ENCODE measurements at places on chromosomes 5 and 9.

- DNase-seq = no peak
These were observed 1.9 kb downstream of the GAPT start for GRCh38 chr5:58493141-58493540.

GRCh38 chr5:138369261-138369660 lies 16.8 kb downstream of the KDM3B start:
- no peak for DNase-seq

GRCh38 chr5:60597572-60598320 lies 102.2 kb downstream of the DEPDC1B start:
- no peak for DNase-seq

- no peak for DNase-seq
These were observed 104.2 kb downstream of the SNX18 start for GRCh38 chr5:54621709-54622108.

DNA sequence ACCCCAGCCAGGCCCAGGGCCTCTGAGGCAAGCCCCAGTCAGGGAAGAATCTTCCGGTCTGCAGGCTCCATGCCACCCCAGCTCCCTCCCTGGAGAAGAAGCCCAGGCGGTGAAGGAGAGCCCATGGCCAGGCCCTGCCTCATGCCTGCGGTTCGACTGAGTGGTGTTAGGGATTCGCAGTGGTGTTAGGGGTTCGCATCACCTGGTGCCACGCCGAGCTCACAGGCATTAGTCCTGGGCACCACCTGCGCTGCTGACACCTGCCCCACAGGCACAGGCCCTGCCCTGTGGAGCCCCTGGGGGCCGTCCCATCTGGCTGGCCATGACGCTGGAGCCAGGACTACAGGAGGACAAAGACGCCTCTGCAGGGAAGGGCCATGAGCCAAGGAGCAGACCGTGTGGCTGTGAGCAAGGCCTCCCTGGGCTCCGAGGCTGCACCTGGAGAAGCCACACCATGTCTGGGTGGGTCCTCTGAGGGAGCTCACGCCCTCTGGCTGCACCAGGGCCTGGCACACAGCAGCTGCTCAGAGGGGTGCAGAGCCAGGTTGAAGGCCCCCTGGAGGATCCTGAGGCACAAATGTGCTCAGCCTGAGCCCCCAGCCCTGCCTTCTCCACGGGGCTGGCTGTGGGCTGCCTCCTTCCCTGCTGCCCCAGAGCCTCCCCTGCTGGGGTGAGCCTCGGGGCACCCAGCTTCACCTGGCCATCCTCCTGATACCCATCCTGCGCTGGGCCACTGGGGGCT lies 27.6 kb upstream of the RNF130 start:
- DNase-seq = no peak

DNA sequence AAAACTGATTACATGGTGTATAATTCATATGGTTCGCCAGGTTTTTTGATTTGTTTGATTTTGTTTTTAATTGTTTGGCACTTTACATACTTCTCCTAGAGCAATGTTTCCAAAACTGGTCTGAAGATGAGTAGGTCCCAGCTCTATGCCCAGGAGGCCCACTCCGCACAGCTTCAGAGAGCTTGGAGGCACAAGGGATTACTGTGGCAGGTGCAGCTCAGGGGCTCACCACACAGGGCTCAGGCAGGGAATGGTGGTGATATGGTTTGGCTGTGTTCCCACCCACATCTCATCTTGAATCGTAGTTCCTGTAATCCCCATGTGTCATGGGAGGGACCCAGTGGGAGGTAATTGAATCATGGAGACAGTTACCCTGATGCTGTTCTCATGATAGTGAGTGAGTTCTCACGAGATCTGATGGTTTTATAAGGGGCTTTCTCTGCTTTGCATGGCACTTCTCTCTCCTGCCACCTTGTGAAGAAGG lies 296.6 kb downstream of the MED10 start:
- no peak for DNase-seq

DNA sequence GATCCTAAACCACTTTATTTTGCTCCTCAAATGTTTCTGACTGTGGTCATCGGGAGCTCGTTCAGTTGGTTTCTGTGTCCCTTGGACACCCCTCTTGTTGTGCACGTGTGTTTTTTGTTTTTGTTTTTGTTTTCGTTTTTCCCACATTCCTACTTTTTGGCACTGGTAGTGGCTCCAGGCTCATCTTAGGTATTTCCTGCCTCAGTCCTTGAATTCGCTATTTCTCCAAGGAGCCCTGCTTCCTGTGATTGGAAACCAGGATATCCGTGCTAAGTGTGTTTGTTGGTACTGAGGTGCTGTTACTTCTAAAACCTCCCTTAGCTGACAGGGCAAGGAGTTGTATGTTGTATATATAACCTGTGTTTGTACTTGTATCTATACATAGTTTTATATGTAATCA lies 5.9 kb downstream of the HMCN2 start:
- DNase-seq = no peak

DNA sequence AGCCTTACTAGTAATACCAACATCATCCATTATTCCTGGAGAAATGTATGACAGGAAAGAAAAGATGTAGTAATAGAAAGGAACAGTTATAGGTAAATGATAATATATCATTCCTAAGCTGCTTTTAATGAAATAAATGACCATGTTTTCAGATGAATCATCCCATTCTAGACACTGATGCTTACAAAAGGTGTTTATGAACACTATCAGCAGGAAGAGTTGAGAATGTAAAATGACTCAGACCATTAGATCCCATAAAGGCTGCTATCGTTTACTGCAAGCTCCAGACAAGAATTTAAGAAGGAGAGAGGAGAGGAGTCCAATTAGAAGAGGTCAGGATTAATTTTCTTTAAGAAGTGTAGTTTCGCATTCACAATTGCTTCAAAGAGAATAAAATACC lies 1033.5 kb downstream of the EFNA5 start:
- DNase-seq = no peak

DNA sequence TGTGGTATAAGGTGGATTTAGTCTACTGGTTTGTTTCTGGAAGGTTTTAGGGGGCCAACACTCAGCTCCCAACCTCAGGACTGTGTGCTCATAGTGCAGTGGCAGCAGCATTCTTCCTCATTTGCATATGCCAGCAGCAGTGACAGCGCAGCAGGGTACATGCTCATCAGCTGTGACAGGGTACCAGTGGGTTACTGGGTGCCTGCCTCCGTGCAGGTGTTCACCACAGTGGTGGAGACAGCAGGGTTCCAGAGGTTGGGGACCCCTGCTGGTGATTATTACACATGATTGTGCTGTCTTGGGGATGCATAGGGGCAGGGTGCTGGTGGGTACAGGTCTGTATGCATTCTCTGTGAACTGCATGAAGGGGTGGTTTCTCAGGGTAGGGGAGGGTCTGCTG lies 45.5 kb upstream of the IFNE start:
- peak; percentile 5 for DNase-seq

GRCh38 chr5:53321073-53321472 lies 159.4 kb upstream of the FST start:
- no peak for DNase-seq

DNA sequence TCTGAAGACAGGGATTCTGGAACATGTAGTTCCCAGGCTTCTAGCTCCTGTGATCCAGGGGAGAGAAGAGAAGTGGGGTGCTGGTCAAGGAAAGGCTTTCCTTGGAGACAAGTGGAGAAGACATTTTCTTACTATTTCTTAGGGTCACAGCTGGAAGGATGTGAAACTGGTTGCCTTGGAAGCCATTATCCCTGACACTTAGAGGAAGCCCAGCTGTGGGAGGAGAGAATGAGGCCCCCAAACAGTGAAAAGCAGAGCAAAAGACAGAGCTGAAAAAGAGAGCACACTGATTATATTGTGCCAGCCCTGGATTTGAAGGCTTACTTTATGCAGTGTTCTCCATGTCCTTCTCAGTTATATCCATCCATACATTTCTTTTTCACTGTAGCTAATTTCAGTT lies 17.5 kb upstream of the SHB start:
- DNase-seq = no peak

DNA sequence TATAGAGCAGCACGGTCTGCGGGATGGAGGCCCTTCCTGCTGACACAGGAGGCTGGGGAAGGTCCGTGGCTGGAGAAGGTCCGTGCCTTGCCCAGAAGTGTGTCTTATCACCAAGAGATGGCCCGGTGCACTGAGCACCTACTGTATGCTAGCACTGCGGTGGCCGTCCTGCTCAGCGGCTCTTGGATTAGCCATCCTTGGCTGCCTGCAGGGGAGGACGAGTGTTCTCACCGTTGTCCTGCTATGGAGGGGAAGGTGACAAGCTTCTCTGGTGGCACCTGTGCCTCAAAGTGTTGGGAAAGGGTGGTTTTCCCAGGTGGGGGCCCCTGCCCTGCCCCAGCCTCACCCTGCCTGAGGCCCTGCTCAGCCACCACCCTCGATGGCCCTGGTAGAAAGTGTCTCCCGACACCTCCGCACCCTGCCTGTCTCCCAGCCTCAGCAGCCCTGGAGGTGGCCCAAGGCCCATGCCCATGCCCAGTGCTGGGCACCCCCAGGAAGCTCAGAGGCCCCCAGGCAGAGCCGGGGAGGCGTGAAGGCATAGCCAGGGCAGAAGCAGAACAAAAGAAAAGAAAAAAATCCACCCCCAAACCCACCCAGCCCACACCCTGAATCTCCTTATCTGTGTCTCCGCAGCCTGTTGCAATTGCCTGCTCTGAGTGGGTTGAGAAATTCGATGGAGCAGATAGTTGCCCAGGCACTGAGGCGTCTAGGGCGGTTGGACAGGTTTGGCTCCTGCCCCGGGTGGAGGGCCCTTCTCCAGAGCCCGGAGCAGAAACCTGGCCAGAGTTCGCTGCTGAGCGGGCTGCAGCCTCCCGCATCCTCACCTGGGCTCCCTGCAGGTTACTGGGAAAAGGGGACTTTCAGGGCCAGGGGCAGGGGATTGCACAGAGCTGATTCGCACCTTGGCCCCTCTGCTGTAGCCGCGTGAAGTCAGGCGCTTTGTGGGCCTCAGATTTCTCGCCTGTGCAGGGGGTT lies 30.5 kb downstream of the RXRA start:
- DNase-seq = no peak

- no peak for DNase-seq
These were observed 2.1 kb upstream of the MARCHF6 start for GRCh38 chr5:10351199-10351905.

- no peak for DNase-seq
These were observed 363.8 kb downstream of the LRRC70 start for GRCh38 chr5:62942384-62942783.

- DNase-seq = no peak
These were observed 190.6 kb upstream of the MSX2 start for GRCh38 chr5:174533751-174534241.

DNA sequence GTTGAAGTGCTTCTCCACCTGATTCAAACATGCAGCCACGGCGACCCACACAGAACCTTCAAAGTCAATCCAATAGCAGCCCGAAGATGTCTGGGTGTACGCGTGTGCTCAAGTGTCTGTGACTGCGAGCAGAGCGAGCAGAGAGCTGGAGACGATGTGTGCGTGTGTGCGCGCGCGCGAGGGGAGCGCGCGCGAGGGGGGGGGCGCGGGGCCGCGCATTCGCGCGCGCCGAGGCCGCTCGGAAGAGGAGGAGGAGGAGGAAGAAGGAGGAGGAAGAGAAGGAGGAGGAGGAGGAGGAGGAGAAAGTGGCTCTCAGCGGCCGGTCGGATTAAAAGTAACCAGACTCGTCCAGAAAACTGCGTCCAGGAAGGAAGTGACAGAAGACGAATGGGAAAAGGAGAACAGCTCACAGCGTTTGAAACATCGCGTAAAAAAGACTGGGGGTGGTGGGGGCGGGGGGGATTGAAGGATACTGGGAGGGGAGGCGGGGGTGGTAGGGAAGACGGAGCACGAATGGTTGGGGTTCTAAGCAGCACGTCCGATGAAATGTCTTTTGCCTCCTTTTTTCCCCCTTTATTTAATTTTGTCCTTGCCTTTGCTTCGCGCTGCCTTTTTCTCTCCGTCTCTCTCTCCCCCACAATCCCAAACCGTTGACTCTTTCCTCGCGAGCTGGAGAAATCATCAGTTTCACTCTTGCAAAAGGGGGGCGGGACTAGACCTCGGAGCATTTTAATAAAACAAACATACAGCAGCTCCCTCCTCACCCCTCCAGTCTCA lies at the start of gene MEF2C:
TSS of gene MEF2C (minus strand) at position 126 of the 777 bp plus-strand sequence. CDS start 59,396 bp downstream, outside the sequence.
- no peak for DNase-seq

GRCh38 chr9:131697908-131698617 lies 41.8 kb downstream of the RAPGEF1 start:
- no peak for DNase-seq

- no peak for DNase-seq
These were observed 422.9 kb downstream of the EBF1 start for GRCh38 chr5:158676642-158677469.

- no peak for DNase-seq
These were observed 86.3 kb upstream of the GRHPR start for GRCh38 chr9:37336150-37336549.

GRCh38 chr5:107208867-107209266 lies 461.9 kb downstream of the EFNA5 start:
- no peak for DNase-seq

GRCh38 chr5:20618340-20618739 lies 630.3 kb upstream of the CDH18 start:
- no peak for DNase-seq

- DNase-seq = no peak
These were observed 559.2 kb downstream of the PSAT1 start for GRCh38 chr9:78856144-78856543.

DNA sequence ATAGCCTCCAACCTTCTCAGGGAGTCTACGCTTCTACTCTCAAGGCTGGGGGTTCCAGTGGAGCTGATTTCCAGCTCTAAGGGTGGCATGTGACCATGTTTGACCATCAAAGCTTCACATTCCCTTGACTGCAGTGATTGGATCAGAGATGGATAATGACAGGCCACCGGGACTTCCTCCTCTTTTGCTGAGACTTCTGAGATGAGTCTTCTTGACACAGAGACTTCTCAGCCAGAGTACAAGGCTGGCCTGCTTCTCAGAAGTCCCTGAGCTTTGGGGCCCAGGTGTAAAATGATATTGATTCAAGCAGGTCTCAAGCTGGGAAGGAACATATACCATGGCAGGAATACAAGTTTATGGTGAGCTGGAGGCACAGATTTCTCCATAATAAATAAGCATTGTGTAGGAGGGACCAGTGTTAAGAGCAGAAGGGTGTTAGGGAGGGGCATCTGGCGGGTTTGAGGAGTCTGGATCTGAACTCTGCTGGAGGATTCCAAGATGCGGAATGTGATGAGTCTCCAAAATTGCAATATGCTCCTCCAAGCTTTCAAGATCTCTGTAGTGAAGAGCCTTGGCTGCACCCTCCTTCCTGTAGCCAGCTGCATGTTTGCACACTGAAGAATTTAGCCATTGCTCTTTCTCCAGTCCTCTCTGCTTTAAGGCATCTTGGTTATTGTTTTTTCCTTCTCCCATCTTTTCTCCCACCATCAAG lies 41.7 kb upstream of the HSD17B4 start:
- DNase-seq = no peak

GRCh38 chr9:84711936-84712335 lies 42.4 kb downstream of the NTRK2 start:
- no peak for DNase-seq

DNA sequence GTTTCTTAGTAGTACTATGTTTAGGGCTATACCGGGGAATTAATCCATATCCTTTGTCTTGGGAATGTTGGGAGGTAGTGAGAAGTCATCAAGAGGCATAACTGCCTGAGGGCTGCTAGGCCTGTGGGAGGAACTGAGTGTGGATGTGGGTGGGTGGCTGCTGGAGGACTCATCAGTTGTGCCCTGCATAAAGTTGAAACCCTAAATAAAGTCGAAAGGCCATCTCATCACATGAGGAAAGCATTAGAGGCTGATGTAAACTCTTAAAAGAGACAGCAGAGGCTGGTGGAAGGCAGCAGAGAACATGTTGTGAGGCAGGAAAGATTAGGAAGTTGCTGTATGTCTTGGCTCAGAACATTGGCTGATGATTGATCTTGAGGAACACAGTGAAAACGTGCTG lies 143.8 kb downstream of the MAST4 start:
- no peak for DNase-seq

GRCh38 chr5:6069496-6070185 lies 308.7 kb downstream of the MED10 start:
- DNase-seq = no peak

GRCh38 chr5:110087829-110088228 lies 398.1 kb downstream of the MAN2A1 start:
- no peak for DNase-seq
